ENCODE measurements at places on chromosomes 2 and 18.
A peak's percentile ranks its signal among the peaks of the same experiment; 100 is the strongest.

GRCh38 chr2:110114831-110115255 is 779 bp downstream of the MALL start:
- DNase-seq: no peak

- DNase-seq: no peak
These were observed 136.5 kb upstream of the HAAO start for GRCh38 chr2:42928692-42929545.

DNA sequence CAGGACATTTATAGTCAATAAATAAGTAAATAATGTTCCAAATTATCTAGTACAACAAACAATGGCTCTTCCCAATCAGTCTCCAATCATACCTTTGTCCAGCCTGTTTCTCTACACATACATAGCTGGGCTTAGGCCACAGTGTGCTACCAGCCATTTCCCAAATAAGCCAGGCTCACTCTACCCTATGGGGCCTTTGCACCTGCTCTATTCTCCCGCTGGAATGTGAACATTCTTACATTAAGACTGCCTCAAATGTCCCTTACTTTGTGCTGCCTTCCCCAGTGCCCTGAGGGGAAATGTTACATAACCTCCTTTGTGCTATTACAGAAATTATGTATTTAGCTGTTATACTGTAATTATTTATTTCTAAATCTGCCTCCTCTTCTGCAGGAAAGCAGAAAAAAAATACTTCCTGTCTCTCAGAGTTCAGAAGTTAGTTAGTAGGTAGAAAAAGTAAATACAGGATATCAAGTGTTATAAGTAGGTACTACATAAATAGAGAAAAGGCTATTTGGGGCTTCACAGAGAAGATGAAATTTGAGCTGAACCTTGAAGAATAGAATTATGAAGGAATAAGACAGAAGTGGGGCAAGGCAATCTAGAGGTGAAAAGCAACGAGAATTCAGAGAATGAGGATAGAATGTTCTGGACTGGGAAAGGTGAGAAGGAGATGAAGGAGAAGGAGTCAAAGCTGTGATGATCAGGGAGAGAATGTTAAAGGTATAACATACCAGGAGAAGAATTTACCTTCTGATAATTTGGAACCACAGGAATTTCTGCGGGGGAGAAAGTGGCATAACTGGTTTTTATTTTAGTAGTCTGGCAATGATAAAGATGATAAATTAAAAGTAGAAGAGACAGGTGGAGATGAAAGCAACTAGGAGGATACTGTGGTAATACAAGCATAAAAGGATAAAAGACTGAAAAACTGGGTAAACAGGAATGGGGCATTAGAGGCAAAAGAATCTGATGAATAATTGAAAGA is 37.0 kb downstream of the ROCK1 start:
- DNase-seq: no peak

DNA sequence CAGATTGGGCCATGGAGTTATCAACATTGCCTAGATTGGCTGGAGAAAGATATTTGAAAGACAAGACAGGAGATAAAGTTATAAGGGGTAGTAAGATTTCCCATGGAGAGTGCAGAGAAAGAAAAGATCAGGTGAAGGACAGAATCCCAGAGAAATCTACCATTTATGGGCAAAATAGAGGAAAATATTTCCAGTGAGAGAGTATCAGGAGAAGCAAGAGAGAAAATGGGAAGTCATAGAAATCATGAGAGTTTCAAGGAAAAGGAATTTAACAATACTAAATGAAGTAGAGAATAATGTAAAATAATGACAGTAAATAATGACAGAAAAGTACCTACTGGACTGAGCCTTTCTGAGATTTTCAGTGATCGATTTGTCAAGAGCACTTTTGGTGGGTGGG is 447.6 kb upstream of the CHST9 start:
- no peak for DNase-seq

GRCh38 chr18:79476918-79477571 is 81.3 kb downstream of the NFATC1 start:
- no peak for DNase-seq

DNA sequence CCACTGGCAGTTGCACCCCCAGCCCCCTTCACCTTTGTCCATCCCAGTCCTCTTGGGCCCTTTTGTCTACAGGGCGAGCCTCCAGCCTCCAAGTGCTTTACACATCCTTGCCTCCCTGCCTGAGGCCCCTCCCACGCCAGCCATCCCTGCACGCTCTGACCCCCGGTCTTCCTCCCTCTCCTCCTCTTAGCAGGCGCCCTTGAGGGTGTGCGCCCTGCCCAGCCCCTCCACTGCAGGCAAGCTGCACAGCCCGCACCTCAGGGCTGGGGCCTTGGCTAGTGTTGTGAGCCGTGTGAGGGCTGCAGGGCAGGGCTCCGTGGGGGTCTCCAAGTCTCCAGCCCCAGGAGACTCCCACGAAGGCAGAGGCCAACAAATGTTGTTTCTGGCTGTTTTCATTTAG is 6.9 kb downstream of the BOK start:
- no peak for DNase-seq

- no peak for DNase-seq
These were observed 18.7 kb upstream of the SCYGR1 start for GRCh38 chr2:227406177-227407031.

- DNase-seq: no peak
These were observed 97.7 kb upstream of the CAB39 start for GRCh38 chr2:230614913-230615332.

- DNase-seq: peak; percentile 69
These were observed 5.4 kb downstream of the SPR start for GRCh38 chr2:72892506-72893173.

DNA sequence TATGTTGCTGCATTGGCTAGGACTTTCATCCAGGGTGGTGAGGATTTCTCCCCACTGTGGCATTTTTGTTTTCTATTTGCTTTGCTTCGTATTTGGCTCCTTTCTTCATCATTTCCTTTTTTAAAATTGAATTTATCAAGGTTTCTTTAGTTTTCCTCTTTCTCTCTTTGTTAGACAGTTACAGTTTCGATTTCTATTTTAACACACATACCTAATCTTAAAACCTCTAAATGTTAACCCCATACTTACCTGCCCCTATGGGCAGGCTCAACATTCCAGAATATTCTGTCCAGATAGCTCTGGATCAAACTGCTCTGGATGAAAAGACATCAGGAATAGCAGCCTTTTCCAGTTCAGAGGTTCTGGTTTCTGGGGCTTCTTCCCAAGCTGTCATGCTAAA is 49.2 kb downstream of the DIPK1C start:
- no peak for DNase-seq

- DNase-seq: no peak
These were observed 1051.3 kb upstream of the NRXN1 start for GRCh38 chr2:52083214-52083613.

- DNase-seq: no peak
These were observed 7.5 kb downstream of the FLACC1 start for GRCh38 chr2:201349601-201350000.

DNA sequence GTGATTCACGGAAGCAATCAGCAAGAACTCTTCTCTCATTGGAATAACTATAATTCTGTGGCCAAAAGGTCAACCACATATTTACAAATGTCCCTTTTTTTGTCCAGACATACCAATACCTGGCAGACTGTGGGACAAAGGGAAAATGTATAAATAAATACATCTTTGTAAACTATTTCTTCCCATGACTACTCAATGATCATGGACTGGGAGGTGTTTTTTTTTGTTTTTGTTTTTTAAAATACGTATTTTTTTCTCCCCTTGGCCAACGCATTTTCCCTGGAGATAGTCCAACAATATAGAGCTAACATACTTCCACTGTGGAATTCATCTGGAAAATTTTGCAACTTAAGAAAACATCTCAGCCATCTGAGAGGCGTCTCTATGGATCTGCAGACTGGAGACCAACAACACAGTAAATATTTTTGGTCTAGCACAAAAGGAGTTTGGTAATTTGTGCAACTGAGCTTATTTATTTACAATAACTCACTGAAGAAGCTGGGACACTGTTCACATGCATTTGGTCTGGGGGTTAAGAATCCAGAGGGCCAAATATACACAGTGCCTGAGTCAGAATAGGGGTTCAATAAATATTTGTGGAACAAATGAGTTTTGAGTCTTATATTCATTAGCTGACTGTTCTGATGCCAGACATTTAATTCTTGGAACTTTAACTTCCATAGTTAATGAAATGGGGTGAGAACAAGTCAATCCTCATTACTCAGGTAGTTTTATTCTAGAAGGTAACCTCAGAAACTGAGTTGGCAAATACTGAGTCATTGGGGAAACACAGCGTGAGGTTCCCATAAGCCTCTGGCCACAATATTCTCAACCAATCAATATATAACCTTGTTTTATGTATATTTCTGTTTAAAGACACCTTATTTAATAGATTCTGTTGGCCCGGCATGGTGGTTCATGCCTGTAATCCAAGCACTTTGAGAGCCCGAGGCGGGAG is 36.2 kb downstream of the CCBE1 start:
- no peak for DNase-seq

DNA sequence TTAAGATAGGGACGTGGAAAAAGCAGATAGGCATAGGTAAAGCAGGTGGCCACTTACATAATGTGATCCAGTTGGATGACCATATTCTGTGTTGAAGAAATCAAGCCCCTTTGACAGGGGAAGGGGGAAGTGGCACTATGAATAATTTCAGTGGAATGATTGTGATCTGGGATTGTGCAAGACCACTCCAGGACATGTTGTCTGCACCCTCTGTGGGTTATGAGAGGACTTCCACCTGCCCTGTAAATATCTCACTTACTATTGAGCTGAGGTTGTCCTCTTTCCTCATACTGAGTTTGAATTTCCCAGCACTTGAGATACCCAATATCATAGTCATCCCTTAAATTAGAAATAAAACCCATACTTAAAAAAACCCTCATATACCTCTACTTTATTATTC is 220.7 kb downstream of the IRS1 start:
- DNase-seq: no peak

- no peak for DNase-seq
These were observed 31.4 kb downstream of the ATOH8 start for GRCh38 chr2:85785027-85785822.

DNA sequence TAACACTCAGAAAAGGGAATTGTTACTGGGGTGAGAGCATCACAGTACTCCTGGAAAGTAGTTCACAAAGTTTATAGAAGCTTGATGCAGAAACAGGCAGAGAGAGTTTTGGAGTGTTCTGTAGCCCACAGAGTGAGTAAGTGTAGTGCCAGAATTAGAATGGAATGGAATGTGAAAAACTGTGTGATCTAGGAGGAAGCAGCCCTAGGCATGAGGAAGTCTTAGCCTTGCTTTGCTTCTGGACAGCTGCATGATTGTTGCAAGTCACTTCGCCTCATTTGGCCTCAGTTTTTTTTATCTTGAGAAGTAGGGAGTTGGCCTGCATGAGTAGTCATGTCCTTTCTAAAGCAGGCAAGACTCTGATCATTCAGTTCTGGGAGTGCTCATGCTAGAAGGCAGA is 10.9 kb downstream of the SERPINB12 start:
- DNase-seq: no peak

DNA sequence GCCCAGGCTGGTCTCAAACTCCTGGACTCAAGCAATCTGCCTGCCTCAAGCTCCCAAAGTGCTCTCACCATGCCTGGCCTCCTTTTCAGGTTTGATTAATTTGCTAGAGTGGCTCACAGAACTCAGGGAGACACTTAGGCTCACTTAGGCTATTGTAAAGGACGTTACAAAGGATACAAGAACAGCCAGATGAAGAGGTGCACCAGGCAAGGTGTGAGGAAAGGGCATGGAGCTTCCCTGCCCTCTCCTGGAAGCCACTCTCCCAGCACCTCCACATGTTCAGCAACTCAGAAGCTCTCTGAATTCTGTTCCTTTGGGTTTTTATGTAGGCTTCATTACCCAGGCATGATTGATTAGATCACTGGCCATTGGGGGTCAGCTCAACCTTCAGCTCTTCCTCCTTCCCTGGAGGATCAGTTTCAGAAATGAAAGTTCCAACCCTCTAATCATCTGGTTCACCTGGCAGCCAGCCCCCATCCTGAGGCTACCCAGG is 78.7 kb upstream of the RGPD5 start:
- no peak for DNase-seq

GRCh38 chr2:178871536-178871935 is 64.3 kb upstream of the TTN start:
- no peak for DNase-seq

- DNase-seq: no peak
These were observed 300.0 kb downstream of the PDE11A start for GRCh38 chr2:177772529-177772928.

DNA sequence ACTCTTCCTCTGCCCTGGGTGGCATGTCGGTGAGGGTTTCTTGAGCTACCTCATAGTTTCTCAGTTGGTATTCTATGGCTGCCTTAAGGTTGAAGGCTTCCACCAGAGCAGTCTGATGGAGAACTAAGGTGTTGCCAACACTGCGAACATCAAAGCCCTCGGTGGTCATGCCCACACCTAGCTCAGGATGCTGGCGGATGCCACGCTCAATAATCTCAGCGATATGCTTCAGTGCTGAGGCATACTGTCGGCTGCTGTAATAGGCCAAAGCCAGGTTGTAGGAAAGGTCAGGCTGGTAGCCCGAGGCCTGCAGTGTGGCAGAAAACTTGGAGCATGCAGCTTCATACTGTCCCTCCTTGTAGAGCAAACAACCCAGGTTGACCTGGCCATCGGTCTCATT is 225.3 kb downstream of the AGPS start:
- no peak for DNase-seq

DNA sequence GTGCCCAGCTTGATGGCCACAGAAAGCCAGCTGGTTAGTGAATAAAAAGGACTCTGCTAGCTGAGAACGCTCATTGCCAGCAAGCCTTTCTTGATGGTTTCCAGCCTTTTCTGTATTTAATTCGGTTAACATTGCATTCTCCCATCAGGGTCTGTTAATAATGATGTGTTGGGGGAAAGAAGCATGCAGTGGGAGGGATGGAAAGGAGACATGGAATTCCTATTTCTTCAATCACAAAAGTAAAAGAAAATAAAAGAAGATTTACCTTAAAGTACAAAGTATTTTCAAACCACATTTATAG is 141.9 kb upstream of the RBBP8 start:
- DNase-seq: no peak

DNA sequence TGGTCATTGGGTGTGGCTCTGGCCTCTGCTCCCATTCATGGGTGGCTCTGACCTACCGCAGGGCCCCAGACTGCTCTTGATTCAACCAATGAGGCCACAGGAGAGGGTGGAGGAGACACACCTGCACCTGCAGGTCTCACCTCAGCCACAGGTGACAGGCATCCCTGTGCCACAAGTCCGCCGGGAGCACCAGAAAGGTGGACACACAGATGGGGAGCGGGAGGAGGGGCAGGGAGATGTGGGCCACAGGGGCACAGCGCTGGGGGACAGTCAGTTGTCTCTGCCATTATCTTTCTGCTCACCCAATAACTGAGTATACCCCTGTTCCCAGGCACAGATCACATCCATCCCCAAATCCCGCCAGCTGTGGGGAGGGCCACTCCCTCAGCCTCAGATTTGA is 189.1 kb upstream of the SALL3 start:
- no peak for DNase-seq

- DNase-seq: no peak
These were observed 344.7 kb upstream of the FIGN start for GRCh38 chr2:164080486-164080885.

DNA sequence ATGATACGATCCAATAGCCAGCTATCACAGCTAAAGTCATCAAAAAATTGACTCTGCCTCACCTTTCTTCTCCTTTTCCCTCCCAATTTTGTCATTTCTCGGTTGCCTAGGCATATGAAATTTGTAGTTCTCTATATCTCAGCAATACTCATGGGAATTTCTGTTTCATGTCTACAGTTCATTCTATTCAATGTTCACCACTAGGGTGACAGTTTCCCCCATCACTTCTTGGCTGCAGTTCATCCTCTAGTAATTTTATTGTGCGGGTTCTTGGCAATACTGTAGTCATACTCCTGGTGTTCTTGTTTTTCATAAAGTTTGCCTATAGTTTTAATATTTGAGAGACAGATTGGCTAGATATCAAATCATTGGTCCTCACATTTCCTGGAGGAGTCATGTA is 872.2 kb upstream of the ID2 start:
- DNase-seq: no peak

- peak; percentile 8 for DNase-seq
These were observed 38.5 kb upstream of the ODC1 start for GRCh38 chr2:10486601-10487079.
